ENCODE measurements at places on chromosomes 1 and 21. TPM values are rescaled to one million over a fixed set of nuclear protein-coding genes. Genes with fewer than 3 reads are reported as not detected.

CD1B gene
- polyA plus RNA-seq = not detected

CCDC17 gene
- 1.8 TPM for polyA plus RNA-seq

HSD3B1 gene
- polyA plus RNA-seq = not detected

CLDN17 gene
- polyA plus RNA-seq = not detected

HES3 gene
- polyA plus RNA-seq = not detected

YARS1 gene
- polyA plus RNA-seq = 40.4 TPM

HMGB4 gene
- polyA plus RNA-seq = not detected

KIF26B gene
- polyA plus RNA-seq = 0.99 TPM

TDRD10 gene
- polyA plus RNA-seq = 3.3 TPM

INPP5B gene
- 10.6 TPM for polyA plus RNA-seq

POU3F1 gene
- polyA plus RNA-seq = 0.65 TPM

AMPD1 gene
- polyA plus RNA-seq = 142 TPM

HES4 gene
- 24.1 TPM for polyA plus RNA-seq

CELA2A gene
- 0.84 TPM for polyA plus RNA-seq

COL11A1 gene
- polyA plus RNA-seq = 16.0 TPM

KCNE2 gene
- polyA plus RNA-seq = 0.75 TPM

S100A9 gene
- polyA plus RNA-seq = 17.0 TPM

FAM72C gene
- not detected for polyA plus RNA-seq

RXFP4 gene
- polyA plus RNA-seq = 0.36 TPM

OPRD1 gene
- 0.74 TPM for polyA plus RNA-seq
